Activated T-helper 1 cell treated with Interleukin-2 at 50 U/mL for 16 hours (primary cell): ENCODE measurements at places on chromosomes 12 and 14.
A peak's percentile ranks its signal among the peaks of the same experiment; 100 is the strongest.

- DNase-seq, result no peak
Measured at GRCh38 chr12:1932264-1932777, 13.9 kb upstream of the CACNA2D4 start.

GRCh38 chr12:88509347-88509746 is 70.9 kb downstream of the KITLG start:
- no peak for DNase-seq

GRCh38 chr14:35789651-35790050 is 19.4 kb downstream of the RALGAPA1 start:
- no peak for DNase-seq

DNA sequence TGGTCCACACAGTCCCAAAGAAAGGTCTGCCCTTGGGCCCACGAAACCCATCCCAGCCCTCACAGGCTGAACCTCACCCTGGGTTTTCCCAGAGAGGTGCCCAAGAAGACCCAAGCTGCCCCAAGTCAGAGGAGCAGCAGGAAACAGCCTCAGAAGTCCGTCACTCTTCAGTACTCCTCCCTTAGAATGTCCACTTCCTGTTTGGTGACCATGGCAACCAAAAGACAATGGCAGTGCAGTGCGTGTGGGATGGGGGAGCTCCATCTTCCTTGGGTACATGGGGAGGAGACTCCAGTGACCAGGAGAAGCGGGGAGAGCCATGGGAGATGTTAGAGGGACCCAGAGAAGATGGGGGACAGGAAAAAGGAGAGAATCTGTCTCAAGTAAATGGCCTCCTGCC is 11.3 kb downstream of the SELPLG start:
- DNase-seq, result no peak

DNA sequence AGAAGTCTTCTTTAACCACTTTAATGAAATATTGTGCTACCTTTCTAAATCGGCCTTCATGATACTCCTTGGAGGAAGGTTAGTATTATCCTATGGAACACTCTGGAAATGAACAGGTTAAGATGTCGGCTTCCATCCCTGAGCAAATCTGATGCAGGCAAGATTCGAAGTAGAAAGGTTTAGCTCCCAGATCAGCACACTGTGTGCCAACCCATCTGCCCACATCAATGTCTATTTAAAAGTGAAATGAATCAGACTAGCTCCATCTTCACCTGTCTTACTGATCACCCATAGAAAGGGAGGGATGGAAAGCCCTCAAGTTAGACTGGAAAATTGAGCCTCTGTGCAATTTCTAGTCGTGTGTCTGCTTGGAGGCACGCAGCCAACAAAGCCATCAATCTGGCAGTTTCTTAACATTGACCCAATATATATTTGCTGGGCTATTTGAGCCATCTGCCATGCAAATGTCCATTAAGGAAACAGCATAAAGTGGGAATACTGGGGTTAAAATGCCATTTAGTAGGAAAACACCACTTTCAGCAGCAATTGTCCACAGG is 506.1 kb downstream of the RMST start:
- DNase-seq, result no peak

- no peak for DNase-seq
Measured at GRCh38 chr14:32044454-32044853, 32.6 kb upstream of the ARHGAP5 start.

DNA sequence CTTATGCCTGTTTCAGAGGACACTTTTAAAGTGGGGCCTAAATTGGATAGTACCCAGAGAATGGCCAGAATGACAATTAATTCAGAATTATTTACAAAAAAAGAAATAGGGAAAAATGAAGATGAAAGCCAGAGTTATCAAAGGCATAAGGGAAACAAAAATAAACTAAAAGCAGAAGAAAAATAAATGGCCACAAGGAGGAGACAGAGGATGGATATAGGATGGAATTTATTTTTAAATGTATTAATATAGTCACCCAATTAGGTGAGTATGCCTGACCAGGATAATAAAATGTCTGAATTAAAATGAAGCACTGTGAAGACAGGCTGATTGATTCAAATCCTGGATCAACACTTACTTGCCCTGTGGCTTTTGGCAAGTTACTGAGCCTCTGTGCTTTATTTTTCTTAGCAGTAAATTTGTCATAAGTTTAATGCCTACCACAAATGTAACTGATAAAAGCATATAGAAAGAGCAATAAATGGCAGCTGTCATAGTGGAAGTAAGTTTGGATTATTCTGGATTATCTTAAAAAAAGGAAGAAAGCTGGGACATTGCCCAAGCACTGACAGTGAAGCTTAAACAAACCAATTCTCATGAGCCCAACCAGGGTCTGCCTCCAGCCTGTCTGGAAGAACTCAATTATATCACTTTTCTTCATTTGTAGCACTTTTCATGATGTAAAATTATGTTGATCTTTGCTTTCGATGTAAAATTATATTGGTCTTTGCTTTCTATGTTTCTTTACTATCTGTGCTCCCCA is 3.5 kb downstream of the CLEC9A start:
- DNase-seq, result no peak

- no peak for DNase-seq
Measured at GRCh38 chr12:32542428-32543229, 136.5 kb upstream of the DNM1L start.

DNA sequence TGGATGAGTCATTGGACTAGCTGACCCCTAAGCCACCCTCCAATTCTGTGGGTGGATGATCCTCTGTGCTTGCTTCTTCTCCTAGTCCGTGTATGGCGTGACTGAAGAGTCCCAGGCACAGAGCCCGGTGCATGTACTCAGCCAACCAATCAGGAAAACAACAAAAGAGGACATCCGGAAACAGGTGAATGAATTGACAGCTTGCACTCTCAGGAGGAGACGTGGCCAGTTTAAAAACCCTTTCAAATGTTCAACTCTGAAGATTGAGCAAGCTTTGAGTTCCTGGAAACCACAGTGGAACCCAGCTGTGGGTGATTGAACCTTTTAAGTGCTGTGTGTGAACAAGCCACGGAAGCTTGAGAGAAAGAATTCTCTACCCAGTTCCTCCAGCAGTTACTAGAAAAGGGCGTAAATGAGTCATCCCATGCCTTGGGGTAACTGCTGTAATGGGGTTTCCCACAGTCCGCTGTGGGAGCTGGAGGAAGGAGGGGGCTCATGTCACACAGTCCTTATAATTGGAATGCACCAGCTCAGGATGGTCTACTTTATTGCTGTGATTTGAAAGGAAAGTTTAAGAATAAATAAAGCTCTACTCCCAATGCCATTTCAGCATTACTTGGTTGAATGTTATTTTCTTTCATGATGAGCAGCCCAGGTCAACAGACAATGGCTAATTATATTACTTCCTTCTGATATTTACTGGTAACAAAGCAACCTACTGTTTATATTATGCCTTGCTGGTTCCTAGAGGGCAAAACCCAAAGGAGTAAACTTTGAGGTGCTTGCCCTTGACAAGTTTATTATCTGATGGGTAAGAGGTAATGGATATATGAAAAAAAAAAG is 417.0 kb downstream of the DPF3 start:
- peak; percentile 16 for DNase-seq

DNA sequence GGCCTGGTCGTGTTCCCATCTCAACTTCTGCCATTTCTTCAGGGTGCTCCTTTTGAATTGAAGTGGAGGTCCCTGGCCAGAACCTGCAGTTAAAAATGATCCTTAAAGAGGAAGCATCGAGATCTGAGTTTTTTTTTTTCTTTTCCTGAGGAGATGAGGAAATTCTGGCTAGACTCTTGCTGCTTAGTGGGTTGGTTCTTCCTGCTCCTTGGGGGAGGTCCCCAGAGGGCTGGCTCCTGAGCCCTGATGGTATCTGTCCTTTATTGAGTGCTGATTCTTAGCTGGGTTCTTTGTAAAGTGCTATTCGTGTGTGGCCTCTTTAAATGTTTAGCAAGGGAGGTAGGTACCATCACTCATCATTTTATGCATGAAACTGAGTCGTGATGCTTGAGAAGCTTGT is 11.7 kb downstream of the PELI2 start:
- DNase-seq, result no peak
